ENCODE measurements at places on chromosomes 2 and 18. TPM values are rescaled to one million over a fixed set of nuclear protein-coding genes. Genes with fewer than 3 reads are reported as not detected.

GRCh38 chr2:189841019-189841418 lies 56.8 kb downstream of the PMS1 start:
- DNase-seq = no peak
- peaks cover 16% of the 10 kb centered on the region for H3K4me1 ChIP-seq
- peaks cover 39% of the 10 kb centered on the region for H3K36me3 ChIP-seq
- H3K27me3 ChIP-seq = no peaks in the 10 kb centered on the region

DNA sequence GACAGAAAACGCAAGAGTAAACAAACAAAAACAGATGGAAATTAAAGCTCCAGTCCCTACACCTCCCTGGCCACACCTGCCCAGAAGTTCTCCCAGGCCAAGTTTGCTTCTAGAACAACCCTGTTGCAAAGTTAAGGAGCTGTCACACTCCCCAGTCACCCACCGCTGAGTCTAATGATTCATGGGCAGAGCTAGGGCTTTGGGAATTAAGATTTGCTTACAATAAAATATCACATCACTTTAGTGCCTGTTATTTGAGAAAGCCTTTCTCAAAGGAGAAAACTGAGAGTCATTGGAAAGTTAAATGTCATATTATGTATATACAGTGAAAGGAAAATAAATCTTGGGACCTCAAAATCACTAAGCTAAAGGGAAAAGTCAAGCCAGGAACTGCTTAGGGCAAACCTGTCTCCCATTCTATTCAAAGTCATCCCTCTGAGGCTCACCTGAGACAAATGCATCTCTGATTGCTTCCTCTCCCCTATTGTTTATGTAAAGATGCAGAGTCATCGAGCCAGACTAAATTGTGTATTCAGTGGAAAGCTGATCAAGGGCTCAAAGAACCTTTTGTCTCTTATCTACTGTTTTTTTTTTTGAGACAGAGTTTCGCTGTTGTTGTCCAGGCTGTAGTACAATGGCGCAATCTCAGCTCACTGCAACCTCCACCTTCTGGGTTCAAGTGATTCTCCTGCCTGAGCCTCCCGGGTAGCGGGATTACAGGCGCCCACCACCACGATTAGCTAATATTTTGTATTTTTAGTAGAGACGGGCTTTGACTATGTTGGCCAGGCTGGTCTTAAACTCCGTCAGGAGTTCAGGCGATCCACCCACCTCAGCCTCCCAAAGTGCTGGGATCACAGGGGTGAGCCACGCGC lies 2.8 kb downstream of the CRYGB start:
- H3K36me3 ChIP-seq = no peaks in the 10 kb centered on the region
- H3K4me3 ChIP-seq = no peak overlapping the region
- no peak for DNase-seq
- H3K27ac ChIP-seq = no peak overlapping the region
- H3K4me1 ChIP-seq = no peaks in the 10 kb centered on the region

DNA sequence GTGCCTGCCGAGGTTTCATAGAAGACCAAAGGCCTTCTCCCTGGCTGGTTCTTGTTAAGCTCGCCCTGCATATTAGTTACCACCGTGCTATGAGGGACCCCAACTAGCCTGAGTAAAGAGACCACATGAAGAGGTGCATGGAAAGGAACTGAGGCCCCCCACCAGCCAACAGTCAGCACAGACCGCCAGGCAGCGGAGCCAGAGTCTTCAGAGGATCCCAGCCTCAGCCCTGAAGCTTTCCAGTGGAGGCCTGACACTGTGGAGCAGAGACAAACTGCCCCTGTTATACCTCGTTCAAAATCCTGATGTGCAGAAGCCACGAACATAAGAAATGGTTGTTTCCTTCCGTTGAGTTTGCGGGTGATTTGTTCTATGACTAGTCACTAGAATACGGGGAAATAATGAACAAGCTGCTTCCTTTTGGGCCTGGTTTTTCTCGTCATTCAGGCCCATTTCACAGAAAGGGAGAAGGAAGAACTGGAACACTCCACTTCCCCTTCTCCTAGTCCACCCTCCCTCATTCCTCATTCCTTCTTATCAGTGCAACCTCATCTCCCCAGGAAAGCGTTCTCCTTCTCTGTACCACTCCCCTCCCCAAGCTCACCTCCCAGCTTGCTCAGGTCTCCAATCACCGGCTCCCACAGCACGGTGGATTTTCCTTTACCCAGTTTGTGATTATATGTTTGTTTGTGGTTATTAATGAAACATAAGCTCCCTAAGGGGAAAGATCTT lies 3.0 kb upstream of the GLI2 start:
- no peak for DNase-seq
- no peak overlapping the region for H3K27ac ChIP-seq
- no peak overlapping the region for H3K4me3 ChIP-seq
- peaks cover 32% of the 10 kb centered on the region for H3K27me3 ChIP-seq
- H3K36me3 ChIP-seq = no peaks in the 10 kb centered on the region

Gene G6PC2
- total RNA-seq = not detected

Gene TOGARAM2
- total RNA-seq = 2.3 TPM

Gene NPPC
- 4.7 TPM for total RNA-seq

DNA sequence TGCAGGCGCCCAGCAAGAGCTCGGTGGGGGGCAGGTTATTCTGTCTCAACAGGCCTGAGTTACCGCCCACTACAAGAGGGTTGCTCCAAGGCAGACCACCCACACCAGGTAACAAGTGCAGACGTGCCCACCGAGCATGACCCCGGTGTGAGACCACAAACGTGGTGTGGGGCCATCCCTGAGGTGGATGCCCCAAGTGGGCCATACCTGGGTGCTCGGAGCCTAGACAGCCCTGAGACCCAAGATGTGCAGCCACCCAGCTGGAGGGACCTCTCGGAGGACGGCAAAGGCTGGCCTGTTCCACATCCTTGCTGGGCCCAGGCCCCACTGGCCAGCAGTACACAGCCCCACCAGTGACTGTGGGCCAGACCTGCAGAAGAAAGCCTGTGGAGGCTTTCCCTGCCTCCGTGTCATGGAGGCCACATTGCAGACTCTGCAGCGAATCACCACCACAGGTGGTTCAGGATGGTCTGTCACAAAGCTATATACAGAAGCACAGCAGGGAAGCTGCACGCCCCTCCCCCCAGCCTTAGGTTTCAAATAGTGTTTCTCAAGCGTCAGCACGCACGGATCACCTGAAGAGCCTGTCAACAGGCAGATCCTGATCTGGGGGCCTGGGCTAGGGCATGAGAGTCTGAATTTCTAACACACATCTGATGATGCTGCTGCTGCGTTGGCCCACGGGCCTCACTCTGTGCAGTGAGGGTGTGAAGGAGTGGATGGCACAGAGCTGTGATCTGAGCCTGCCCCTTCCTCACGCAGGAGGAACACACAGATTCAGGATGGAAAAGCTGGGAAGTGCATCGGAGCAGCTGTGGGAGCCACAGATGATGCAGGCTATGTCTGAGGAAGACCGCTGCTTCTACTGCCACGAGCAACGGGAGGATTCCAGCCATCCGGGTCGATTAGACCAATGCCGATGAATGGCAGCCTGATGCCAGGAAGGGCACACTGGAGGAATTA lies 96.8 kb downstream of the UXS1 start:
- H3K36me3 ChIP-seq = peaks cover 52% of the 10 kb centered on the region
- no peaks in the 10 kb centered on the region for H3K27me3 ChIP-seq
- peak overlapping the region; percentile 85 for H3K27ac ChIP-seq
- peaks cover 43% of the 10 kb centered on the region for H3K4me1 ChIP-seq
- peak; percentile 56 for DNase-seq
- no peak overlapping the region for H3K4me3 ChIP-seq

DNA sequence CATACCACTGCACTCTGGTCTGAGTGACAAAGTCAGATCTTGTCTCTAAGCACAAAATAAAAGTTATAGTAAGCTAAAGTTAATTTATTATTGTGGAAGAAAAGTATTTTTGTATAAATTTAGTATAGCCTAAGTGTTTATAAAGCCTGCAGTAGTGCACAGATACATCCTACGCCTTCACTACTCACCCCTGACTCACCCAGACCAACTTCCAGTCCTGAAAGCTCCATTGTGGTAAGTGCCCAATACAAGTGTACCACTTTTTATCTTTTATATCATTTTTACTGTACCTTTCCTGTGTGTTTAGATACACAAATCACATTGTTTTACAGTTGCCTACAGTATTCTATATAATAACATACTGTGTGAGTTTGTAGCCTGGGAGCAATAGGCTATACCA lies 57.5 kb downstream of the UBE2E3 start:
- peak; percentile 17 for DNase-seq
- no peaks in the 10 kb centered on the region for H3K27me3 ChIP-seq
- H3K4me1 ChIP-seq = peaks cover 24% of the 10 kb centered on the region
- no peaks in the 10 kb centered on the region for H3K36me3 ChIP-seq

DNA sequence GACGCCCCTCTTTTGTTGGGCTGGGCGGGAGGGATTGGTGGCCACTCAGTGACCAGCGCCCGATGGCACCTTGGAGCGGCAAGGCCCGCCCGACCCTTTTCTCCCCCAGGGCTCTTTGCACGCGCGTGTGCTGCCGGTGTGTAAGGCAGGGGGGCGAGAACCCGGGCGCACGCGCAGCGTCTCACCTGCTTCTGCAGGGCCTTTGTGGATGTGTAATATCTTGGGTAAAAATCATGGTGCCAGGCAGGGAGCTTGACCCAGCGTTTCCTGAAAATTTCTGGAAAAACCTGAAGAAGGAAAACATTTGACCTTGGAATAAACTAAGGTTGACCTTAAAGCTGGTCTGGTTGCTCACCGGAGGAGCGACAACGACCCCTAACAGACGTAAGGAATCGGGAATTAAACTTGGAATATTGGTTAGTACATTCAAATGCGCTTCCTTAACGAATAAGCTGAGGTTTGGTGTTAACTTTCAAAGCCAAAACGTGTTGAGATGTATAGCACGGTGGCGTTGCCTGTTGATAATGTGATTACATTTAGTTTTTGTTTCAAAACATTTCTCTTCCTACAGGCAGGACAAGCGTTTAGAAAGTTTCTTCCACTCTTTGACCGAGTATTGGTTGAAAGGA lies 438 bp downstream of the HSPE1 start:
- peak overlapping the region; percentile 100 for H3K4me3 ChIP-seq
- no peak for DNase-seq
- no peaks in the 10 kb centered on the region for H3K27me3 ChIP-seq
- H3K27ac ChIP-seq = peak overlapping the region; percentile 99

- no peaks in the 10 kb centered on the region for H3K36me3 ChIP-seq
- no peaks in the 10 kb centered on the region for H3K27me3 ChIP-seq
- DNase-seq = no peak
- H3K4me1 ChIP-seq = no peaks in the 10 kb centered on the region
- H3K4me3 ChIP-seq = no peak overlapping the region
These were observed 72.7 kb upstream of the OTOS start for GRCh38 chr2:240213226-240213475.

GRCh38 chr2:15625344-15626036 lies 33.8 kb downstream of the DDX1 start:
- H3K36me3 ChIP-seq = peaks cover 47% of the 10 kb centered on the region
- DNase-seq = no peak
- no peaks in the 10 kb centered on the region for H3K27me3 ChIP-seq
- H3K4me1 ChIP-seq = no peaks in the 10 kb centered on the region
- H3K27ac ChIP-seq = no peak overlapping the region

DNA sequence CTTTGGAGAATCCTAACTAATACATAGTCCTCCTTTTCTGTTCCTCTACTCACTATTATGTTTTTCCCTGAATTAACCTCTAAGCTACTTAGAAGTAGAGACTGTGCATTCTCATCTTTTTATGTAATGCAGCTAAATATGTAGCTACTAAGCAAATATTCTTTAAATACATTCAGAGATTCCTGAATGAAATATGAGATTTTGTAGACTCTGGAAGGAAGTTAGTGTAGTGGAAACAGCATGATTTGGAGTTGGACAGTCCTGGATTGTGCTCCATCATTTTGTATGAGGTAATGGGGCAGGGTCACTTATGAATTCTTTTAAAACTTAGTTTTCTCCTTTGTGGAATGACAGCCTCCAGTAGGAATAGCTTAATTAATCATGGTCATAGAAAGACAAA lies 24.7 kb upstream of the NT5C1B start:
- H3K27me3 ChIP-seq = no peaks in the 10 kb centered on the region
- no peak overlapping the region for H3K27ac ChIP-seq
- no peaks in the 10 kb centered on the region for H3K4me1 ChIP-seq
- no peak for DNase-seq

- DNase-seq = no peak
- H3K27me3 ChIP-seq = peaks cover 41% of the 10 kb centered on the region
- H3K27ac ChIP-seq = no peak overlapping the region
These were observed 3.6 kb downstream of the FZD5 start for GRCh38 chr2:207766041-207766551.

DNA sequence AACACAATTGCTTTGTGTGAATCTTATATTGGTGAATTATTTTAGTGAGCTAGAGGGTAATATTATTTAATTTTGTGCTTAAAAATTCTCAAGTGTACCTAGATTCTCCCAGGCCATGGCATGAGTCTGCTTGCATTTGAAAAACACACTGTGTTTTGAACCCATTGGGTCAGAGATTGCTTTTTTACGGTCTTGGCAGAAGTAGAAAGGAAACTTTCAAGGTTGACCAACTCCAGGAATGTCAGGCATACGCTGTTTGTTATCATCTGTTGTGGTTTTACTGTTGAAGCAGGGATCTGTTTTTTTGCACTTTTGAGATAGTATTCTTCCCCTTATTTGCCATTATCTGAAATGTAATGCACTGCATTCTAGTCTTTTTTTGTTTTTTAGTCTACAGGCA lies 377.4 kb downstream of the RPRM start:
- H3K4me1 ChIP-seq = no peaks in the 10 kb centered on the region
- H3K27ac ChIP-seq = no peak overlapping the region
- H3K36me3 ChIP-seq = no peaks in the 10 kb centered on the region
- DNase-seq = no peak
- H3K4me3 ChIP-seq = no peak overlapping the region

Gene DSG1
- not detected for total RNA-seq

Gene OSR1
- total RNA-seq = not detected

GRCh38 chr2:96514521-96514920 lies 9.4 kb upstream of the NEURL3 start:
- H3K4me3 ChIP-seq = no peak overlapping the region
- H3K4me1 ChIP-seq = no peaks in the 10 kb centered on the region
- H3K27me3 ChIP-seq = peaks cover 10% of the 10 kb centered on the region
- no peak for DNase-seq
- no peaks in the 10 kb centered on the region for H3K36me3 ChIP-seq

DNA sequence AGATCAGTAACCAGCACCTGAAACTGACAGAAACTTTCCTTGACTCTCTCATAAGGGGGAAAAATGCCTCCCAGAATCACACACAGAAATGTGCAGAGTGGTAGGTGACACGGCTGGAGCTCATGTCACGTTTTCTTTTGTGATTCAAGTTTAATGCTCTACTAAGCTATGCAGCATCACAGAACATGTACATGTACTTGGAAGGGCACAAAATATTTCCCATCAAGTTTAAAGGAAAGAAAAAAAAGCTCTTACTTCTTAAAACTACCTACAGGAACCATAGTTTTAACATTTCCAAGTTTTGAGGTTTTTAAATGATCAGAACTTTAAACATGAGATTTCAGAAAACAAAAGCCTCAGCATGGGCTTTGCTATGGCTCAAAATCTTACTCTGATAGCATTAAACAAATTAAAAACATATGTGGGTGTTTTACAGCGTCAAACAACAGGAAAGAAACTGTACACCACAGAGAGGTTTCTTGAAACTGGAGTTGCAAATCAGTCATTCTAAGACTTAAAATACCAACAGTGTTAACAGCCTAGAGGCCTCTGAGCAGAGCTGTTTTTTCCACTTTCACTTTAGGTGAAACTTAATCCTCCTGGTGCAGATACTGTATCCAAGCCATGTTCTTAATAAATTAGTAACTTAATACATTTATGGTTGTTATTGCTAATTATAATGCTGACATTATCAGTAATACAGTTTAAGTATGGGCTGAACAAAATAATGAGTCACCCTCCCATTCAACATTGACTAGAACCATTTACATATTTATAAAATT lies 30.1 kb downstream of the MBP start:
- H3K36me3 ChIP-seq = peaks cover 70% of the 10 kb centered on the region
- no peaks in the 10 kb centered on the region for H3K27me3 ChIP-seq
- peak; percentile 32 for DNase-seq
- H3K27ac ChIP-seq = peak overlapping the region; percentile 95
- H3K4me3 ChIP-seq = peak overlapping the region; percentile 63

Data from activated CD8-positive, alpha-beta T cell treated with anti-CD3 and anti-CD28 coated beads for 36 hours (primary cell).